ENCODE measurements at places on chromosomes 7 and 10. TPM values are rescaled to one million over a fixed set of nuclear protein-coding genes. Genes with fewer than 3 reads are reported as not detected.

The FAM221A gene
- total RNA-seq, result 2.9 TPM

The VIPR2 gene
- total RNA-seq, result 17.5 TPM

DNA sequence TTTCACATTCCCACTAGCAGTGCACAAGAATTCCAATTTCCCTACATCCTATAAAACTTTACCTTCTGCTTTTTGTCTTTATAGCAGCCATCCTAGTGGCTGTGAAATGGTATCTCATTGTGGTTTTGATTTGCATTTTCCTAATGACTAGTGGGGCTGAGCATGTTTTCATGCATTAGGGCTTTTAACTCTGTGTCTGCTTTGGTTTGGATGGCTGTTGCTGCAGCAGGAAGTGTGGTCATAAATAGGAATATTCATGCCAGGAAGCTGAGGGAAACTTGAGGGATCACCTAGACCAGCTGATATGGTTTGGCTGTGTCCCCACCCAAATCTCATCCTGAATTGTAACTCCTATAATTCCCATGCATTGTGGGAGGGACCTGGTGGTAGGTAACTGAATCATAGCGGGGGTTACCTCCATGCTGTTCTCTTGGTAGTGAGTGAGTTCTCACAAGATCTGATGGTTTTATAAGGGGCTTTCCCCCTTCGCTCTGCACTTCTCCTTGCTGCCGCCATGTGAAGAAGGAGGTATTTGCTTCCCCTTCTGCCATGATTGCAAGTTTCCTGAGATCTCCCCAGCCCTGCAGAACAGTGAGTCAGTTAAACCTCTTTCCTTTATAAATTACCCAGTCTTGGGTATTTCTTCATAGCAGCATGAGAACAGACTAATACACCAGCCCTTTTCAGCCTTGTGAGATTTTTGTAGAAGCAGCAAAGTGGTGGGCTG is 181.8 kb upstream of the PITRM1 start:
- no peak for DNase-seq

The NRP1 gene
- total RNA-seq, result 168 TPM

DNA sequence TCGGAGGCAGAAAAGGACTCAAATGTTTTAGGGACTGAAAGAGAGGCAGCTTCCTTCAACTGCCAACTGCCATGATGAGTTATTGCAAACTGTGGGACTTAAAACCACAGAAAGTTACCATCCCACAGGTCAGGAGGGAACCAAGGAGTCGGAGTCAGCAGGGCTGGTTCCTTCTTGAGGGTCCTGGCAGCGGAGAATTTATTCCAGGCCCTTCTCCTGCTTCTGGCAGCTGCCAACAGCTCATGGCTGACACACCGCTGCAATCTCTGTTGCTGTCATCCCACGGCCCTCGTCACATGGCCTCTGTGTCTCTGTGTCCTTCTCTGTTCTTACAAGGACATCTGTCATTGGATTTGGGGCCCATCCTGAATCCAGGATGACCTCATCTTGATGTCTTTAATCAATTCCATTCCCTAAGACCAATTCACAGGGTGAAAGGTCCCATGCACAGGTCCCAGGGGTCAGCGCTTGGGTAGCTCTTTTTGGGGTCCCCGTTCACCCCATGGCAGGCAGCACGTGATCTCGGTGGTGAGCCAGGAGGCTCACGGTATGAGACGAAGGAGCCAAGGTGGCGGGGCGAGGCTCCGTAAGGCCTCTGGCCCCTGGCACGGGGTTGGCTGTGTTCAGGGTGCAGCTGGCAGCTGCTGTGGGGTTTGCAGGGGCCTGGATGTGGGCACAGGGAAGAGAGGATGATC is 27.4 kb upstream of the PSMG3 start:
- DNase-seq, result no peak

The ZNF511 gene
- 40.5 TPM for total RNA-seq

- peak; percentile 25 for DNase-seq
Observed at GRCh38 chr7:36473454-36474282, 84.0 kb downstream of the ANLN start.

The NPY4R2 gene
- total RNA-seq, result not detected

- no peak for DNase-seq
Observed at GRCh38 chr10:113169111-113169510, 219.1 kb downstream of the TCF7L2 start.

- no peak for DNase-seq
Observed at GRCh38 chr10:67086327-67087134, 160.7 kb downstream of the LRRTM3 start.

The ADAM12 gene
- 0.27 TPM for total RNA-seq

GRCh38 chr10:67492317-67493019 is 203.5 kb downstream of the CTNNA3 start:
- DNase-seq, result no peak

The DYDC2 gene
- not detected for total RNA-seq

DNA sequence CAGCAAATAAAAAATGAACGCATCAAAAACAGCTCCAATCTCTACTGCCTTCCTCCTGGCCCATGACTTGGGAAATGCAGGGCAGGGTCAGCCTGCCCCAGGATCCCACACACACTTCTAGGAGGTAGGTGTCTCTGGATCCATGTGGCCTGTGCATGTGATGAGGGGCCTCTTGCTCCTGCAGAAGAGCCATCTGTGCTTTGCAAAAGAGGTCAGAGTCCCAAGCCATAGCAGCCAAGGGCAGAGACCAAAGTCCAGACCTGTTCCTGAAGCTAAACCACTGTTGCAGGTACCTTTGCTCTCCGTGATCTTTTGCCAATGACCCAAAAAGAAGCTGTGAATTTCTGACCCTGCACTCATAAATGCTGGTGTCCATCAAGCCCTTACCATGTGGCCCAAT is 57.1 kb downstream of the KCNMA1 start:
- DNase-seq, result no peak

GRCh38 chr7:99392046-99392445 is 16.4 kb downstream of the PDAP1 start:
- DNase-seq, result no peak

The ZPBP gene
- not detected for total RNA-seq

DNA sequence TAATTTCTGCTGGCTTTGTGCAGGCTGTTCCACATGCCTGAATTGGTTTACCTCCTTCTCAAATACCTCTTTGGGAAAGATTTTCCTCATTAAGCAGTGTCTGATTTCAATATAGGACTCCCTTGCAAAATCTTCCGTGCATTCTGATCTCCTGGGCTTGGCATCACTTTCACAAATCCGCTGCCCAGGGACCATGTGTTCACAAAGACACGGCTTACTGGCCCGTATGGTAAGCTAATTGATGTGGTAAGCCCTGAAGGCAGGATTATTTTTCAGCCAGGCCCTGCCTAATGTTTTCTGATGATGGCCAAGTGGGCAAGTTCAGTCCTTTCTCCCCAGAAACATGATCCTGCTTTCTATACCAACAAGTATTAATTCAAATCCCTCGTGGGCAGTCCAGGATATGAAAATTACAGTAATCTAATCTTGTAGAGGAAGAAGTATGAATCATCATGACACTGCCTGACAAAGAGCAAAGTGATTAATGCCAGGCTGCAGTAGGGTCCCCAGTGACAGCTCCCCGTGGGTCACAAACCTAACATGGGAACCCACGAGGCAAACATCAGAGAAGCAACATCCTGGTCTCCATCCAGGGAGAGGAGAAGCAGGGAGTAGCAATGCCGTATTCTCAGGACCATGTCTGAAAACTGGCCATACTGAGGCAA is 11.6 kb upstream of the SVIL start:
- DNase-seq, result no peak

DNA sequence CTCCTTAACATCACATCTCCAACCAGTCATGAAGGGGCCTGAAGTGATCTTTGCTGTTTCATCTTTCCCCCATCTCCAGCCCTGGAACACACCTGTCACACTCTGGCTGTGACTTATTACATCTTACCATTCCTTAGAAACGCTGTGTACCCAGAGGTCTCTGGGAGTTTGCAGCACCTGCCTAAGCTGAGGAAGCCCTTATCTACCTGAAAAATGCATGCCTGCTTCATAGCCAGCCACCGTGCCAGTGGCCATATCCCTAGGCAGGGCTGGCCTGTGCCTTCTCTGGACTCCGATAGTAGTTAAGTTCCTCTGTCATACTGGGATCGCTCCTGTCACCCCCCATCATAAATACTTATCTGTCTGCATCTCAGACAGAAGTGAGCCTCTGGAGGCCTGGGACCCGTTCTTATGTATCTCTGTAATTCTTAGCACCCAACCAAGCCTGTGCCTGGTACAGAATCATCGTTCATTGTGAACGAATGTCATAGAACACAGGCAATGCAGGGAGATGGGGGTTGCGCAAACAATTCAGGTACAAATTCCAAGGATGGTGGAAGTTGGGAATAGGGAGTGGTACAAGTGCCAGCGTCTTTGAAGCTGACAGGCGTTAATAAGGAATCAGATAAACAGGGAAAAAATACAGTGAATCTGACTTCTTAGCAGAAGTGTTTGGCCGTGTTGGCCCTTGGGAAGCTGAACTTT is 254.6 kb downstream of the CAMK1D start:
- DNase-seq, result no peak

GRCh38 chr7:47191876-47192291 is 390.0 kb downstream of the TNS3 start:
- DNase-seq, result no peak

The SPDYE2B gene
- not detected for total RNA-seq

- DNase-seq, result no peak
Observed at GRCh38 chr10:128574581-128575210, 448.5 kb upstream of the MKI67 start.

The PSD gene
- total RNA-seq, result 0.93 TPM

The SGCE gene
- 20.1 TPM for total RNA-seq

The TNS3 gene
- total RNA-seq, result 40.6 TPM

GRCh38 chr10:125396676-125397075 is 236.3 kb upstream of the CTBP2 start:
- no peak for DNase-seq

The FFAR4 gene
- total RNA-seq, result 0.08 TPM

GRCh38 chr10:102384606-102385429 is 10.7 kb upstream of the NFKB2 start:
- DNase-seq, result no peak

- no peak for DNase-seq
Observed at GRCh38 chr7:42407833-42408232, 170.8 kb upstream of the GLI3 start.

- DNase-seq, result no peak
Observed at GRCh38 chr7:79877874-79878465, 256.7 kb upstream of the GNAI1 start.

- no peak for DNase-seq
Observed at GRCh38 chr10:14654821-14655382, 119.8 kb downstream of the FAM107B start.

DNA sequence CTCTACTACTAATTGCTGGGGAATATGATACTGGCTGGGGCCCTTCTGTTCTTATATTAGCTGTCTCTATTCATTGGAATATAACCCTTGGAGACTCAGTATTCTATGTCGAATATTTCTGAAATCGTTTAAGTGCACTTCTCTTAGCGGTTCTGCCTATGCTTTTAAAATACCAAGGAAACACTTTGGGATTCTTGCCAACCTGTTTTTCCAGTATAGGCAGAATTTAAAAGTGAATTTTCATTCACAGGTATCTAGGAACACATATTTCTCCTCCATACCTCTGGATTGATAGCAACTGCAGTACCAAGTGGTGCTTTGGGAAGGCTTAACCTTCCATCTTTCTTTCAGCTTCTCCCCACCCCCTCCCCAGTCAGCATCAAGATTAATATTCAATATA is 370.3 kb upstream of the LRRN3 start:
- DNase-seq, result no peak

- DNase-seq, result no peak
Observed at GRCh38 chr10:100659361-100660098, 85.9 kb upstream of the PAX2 start.

GRCh38 chr7:84547331-84547730 is 352.7 kb upstream of the SEMA3A start:
- DNase-seq, result no peak

DNA sequence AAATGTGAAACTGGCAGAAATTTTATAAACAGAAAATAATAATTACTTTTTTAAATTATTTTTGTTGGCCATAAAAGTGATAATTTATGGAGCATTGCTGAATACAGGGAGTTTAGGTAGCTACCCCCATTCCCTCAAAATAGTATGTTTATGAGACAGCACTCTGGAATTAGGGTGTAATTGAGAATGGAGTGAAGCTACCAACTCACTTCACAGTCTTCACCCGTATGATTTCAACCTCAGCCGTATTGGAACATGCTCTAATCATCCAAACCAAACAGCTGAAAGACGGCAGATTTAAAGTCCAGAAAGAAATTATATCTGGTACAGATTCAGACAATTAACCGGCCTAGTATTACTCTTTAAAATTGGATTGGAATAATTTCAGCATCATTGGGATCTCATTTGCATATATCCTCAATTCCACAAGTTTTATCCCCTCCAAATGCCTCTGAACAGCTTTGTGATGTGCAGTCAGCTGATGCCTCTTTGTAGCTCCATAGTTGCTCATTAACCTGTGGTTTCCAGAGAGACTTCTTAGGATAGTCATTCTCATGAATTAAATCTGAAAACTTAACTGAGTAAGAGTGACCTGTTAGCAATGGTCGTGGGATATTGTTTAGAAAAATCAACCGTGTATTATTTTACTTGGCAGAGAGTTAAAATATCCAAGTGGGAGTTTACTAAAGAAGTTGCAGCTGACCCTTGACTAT is 59.1 kb upstream of the GJD4 start:
- DNase-seq, result no peak

The IFIT1B gene
- not detected for total RNA-seq

The HSPA12A gene
- 15.0 TPM for total RNA-seq

- DNase-seq, result no peak
Observed at GRCh38 chr7:82241356-82241755, 202.2 kb downstream of the CACNA2D1 start.

- peak; percentile 22 for DNase-seq
Observed at GRCh38 chr10:75263806-75264205, 28.0 kb upstream of the COMTD1 start.

DNA sequence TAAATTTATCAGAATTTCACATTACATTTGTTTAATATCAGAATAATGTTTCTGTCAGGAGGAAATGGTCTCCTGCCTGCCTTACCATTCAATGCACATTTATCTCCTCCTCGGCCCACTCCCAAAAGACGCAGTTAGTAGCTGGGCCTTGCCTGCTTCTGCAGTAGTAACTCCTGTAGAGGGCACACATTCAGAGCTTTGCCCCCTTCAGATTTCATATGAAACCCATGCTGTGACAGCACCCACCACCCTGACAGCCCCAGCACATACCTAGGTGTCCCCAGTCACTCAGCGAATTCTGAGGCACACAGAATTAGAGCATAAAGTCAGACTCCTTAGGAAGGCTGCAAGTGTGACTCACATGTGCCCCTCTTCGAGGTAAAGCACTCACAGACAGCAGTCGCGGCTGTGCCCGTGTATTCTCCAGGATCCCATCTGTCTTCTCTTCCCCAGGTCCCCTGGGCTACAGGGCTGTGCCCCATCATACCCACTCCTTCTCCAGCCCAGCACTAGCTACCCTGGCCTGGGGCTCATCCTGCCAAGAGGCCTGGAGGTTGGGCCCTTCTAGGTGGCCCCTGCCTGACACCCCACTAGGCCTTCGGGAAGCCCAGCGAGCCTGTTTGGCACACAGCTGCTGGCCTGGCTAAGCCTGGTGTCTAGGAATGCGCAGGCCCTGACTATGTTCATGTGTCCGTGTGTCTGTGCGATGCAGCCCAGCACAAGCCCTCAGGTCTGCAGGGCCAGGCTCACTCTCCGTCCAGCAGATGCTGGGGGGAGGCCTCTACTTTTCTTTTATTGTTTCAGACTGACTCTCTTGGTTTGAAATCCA is 4.7 kb upstream of the DEPP1 start:
- no peak for DNase-seq

The ZNHIT1 gene
- 56.9 TPM for total RNA-seq

The RBM28 gene
- total RNA-seq, result 35.7 TPM

The GGCT gene
- total RNA-seq, result 18.9 TPM

The SPDYE5 gene
- not detected for total RNA-seq

All from left ventricle myocardium inferior (tissue), 1 donor.